ENCODE measurements at places on chromosomes 2 and 18.

DNA sequence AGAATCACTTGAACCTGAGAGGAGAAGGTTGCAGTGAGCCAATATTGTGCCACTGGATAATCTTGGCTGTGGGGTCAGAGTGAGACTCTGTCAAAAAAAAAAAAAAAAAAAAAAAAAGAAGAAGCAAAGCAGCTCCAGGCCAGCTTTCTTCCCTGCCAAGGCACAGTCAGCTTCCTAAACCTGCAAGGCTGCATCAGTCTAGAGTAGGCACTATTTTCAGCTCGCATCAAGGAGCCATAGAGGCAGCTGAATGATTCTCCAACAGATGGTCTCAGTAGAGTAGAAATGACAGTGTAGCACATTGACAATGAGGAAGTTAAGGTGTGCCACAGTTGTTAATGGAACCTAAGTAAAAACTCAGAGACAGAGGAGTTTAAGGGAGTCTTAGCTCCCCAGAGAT is 35.6 kb downstream of the BMP10 start:
- no peak for DNase-seq

- no peak for DNase-seq
Measured at GRCh38 chr2:23745068-23745725, 181.7 kb downstream of the ATAD2B start.

DNA sequence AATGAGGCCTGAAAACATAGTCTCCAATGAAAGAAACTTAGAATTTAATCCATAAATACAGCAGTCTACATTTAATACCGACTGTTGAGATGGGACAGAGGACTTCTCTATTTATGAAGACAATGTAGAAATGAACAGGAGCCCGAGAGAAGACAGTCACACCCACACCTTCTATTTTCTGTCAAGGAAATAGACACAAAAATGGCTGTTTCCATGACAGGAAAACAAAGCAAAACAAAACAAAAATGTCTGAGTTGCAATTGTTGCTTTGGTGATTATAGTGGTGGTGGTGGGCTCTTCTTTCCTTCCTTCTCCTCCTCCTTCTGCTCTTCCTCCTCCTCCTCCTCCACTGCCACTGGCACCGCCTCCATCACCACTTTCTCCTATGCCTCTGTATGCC is 72.3 kb upstream of the CCDC68 start:
- no peak for DNase-seq

- DNase-seq: no peak
Measured at GRCh38 chr2:223969856-223970255, 12.6 kb downstream of the MRPL44 start.

DNA sequence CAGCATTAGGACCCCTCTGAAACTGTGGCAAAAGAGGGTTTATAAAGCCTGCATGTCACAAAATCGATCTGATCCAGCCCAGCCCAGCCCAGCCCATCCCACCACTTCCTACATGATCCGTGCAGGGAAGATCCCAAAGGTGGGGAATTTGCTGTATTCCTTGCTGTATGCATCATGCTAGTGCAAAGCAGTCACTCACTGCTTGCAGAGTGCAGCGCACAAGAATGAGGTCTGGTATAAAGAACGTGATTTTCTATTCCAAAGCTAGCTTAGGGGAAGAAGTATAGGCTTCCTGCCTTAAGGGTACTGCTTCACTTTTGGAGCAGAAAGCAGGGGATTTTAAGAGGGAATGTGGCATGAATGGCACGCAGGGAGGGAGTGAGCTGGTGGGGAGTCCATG is 18.9 kb upstream of the SERPINB11 start:
- peak; percentile 15 for DNase-seq

- peak; percentile 9 for DNase-seq
Measured at GRCh38 chr2:38997781-38998180, 108.1 kb downstream of the ARHGEF33 start.

DNA sequence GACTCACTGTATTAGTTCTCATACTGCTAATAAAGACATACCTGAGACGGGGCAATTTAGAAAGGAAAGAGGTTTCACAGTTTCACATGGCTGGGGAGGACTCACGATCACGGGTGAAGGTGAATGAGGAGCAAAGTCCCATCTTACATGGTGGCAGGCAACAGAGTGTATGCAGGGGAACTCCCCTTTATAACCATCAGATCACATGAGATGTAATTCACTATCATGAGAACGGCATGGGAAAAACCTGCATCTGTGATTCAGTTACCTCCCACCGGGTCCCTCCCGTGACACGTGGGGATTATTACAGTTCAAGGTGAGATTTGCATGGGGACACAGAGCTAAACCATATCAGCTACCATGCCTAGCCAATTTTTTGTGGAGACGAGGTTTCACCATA is 168.2 kb downstream of the NEDD4L start:
- no peak for DNase-seq

DNA sequence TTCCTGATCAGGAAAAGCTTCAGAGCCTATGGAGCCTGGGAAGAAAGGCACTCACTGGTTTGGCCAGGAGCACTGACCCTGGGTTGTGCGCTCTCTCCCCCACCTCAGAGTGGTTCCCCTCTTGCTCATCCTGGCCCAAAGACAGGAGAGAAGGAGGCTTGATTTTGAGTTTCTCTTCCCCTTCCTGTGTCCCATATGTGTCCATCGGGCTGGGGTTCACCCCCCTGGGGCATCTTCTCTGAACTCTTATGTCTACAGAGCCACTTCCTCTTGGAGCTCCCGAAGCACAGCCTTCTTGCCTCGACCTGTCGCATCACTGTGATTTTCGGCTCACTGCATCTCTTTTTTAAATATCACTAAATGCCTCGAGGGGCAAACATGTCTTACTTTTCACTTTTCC is 692.3 kb downstream of the RNF144A start:
- DNase-seq: no peak

- DNase-seq: peak; percentile 60
Measured at GRCh38 chr2:112121682-112122254, 16.4 kb upstream of the FBLN7 start.

- DNase-seq: peak; percentile 83
Measured at GRCh38 chr2:101120124-101120996, 30.8 kb downstream of the TBC1D8 start.

- DNase-seq: no peak
Measured at GRCh38 chr18:73991570-73991969, 156.1 kb downstream of the FBXO15 start.

GRCh38 chr2:239311132-239312040 is 89.4 kb downstream of the HDAC4 start:
- DNase-seq: no peak

GRCh38 chr2:98881153-98881650 is 54.8 kb downstream of the CRACDL start:
- DNase-seq: no peak

- DNase-seq: no peak
Measured at GRCh38 chr2:73133566-73134197, 20.9 kb upstream of the RAB11FIP5 start.

Data from hepatocyte (in vitro differentiated cells).